ENCODE measurements at places on chromosomes 7 and 10. TPM values are rescaled to one million over a fixed set of nuclear protein-coding genes. Genes with fewer than 3 reads are reported as not detected.

Gene ZSCAN25
- total RNA-seq: 10.4 TPM

Gene SEMA3D
- 1.9 TPM for total RNA-seq

Gene CALHM1
- total RNA-seq: not detected

DNA sequence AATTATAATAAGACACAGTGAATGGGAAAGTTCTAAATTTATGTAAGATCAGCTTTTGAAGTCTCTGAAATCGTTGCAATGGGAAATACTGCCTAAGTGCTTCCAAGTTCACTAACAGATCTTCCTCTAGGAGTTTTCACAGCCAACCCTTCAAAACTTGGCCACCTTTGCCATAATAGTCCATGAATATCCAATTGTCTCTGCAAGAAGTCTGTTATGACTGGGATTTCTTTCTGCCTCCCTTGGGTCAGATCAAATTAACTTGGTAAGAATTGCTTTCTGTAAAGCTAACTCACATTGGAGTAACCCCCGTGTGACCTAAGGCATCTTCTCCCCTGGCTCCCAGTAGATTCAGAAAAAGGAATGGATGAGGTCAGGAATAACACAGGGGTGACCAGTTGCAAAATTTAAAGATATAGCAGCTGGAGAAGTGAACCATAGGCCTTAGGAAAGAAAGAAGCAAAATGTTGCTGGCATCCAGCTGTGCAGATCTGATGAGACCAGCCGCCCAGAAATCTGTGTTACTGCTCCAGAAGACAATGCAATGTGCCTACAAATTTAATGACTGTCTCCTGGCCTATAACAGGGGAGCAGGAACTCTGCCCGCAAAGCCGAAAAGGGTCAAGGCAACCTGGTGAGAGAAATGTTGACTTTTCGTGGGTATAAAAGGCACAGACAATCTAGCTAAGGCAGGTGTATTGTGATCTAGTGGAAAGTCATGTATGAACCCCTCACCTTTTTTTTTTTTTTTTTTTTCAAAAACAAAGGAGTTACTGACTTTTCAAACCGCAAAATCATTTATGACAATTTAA lies 7.5 kb upstream of the OPTN start:
- DNase-seq: no peak

- DNase-seq: no peak
These were observed 498 bp downstream of the NDST2 start for GRCh38 chr10:73810735-73811465.

- DNase-seq: no peak
These were observed 2.7 kb upstream of the CDCA7L start for GRCh38 chr7:21948364-21948763.

GRCh38 chr7:149171892-149172533 lies 23.3 kb upstream of the ZNF282 start:
- no peak for DNase-seq

DNA sequence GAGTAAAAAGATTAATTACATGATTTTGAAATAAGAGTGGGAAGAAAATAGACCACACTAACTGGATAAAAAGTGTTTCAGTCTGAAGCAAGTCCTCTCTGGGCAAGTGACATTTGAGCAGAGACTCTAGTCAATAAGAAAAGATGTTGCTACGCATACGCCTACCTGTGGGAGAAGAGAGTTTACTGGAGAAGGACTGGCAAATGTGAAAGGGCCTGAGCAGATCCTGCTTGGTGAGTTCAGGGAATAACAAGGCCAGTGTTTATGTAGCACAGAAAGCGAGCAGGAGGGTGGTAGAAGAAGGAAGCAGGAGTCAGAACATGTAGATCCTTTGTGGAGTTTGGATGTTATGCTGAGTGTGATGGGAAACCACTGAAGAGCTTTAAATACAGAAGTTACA lies 43.4 kb downstream of the RAB18 start:
- DNase-seq: no peak

- peak; percentile 89 for DNase-seq
These were observed 5.1 kb downstream of the SYNPO2L start for GRCh38 chr10:73650537-73651331.

- peak; percentile 19 for DNase-seq
These were observed 13.2 kb downstream of the IL2RA start for GRCh38 chr10:6049031-6049400.

DNA sequence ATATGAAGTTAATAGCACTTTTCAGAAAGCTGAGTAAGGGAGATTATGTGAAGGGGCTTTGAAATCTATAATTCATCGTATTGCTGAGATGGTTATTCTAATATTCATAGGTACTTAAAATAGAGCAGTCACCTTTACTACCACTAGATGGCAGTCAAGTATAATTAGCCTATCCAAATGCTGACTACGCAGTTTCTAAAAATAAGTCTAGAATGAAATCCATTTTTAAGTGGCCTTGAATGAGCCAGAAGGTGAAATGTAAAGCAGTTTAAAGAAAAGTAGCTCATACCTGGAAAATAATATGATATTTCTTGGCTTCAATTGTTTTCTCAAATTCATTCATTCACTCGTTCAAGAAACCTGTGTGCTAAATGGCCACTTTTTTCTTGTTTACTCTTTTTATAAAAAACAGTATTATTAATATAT lies 1277.1 kb downstream of the GATA3 start:
- no peak for DNase-seq

GRCh38 chr10:10792681-10793080 lies 225.0 kb upstream of the CELF2 start:
- DNase-seq: no peak

GRCh38 chr10:133415752-133416151 lies 8.7 kb downstream of the SPRN start:
- no peak for DNase-seq

- DNase-seq: no peak
These were observed 256.2 kb upstream of the NFE2L3 start for GRCh38 chr7:25895792-25896171.
